Activated naive CD4-positive, alpha-beta T cell treated with anti-CD3 and anti-CD28 coated beads, Interleukin-2, amount 50 U/mL, for 16 hours (primary cell): ENCODE measurements at places on chromosomes 5 and 9.

DNA sequence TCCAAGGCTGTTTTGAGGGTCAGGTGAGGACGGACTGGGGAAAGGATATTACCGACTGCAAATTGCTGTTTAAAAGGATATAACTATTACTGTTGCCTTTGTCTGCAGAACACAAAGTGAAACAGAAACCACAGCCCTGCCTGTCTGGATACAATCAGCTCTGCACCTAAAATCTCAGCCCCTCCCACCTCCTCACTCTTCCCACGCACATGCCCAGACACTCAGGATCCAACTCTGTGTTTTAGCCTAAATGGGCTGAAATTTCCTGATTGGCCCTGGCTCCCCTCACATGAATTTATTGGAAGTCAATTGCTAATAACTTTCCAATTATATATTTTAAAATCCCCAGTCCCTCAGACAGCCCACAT lies 176.3 kb upstream of the PPP1R26 start:
- no peak for DNase-seq

GRCh38 chr9:135561391-135562234 lies at the start of gene PAEP:
Gene PAEP (plus strand): TSS chr9:135561756.
- DNase-seq, result no peak

DNA sequence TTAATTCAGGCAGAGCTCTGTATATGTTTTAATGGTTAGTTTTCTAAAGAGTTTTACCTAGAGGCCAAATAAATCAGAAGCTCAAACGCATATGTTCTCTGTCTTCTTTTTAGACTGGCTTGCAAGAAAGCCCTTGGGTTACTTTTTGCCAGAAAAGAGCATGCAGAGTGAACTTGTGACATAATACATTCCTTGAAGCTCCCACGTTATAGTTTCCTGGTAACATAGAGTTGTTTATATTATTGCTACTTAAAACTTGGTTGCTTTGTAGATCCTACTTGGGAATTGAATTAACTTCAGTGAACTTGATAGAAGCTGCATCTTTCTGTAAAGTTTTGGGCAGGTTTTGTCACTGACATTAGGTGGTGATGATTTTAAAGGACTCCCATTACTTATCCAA lies 102.9 kb downstream of the C9orf152 start:
- DNase-seq, result no peak

- no peak for DNase-seq
Observed at GRCh38 chr9:120358877-120359276, 221.1 kb downstream of the CDK5RAP2 start.

GRCh38 chr5:172065431-172066065 lies 59.1 kb upstream of the FBXW11 start:
- no peak for DNase-seq

- DNase-seq, result no peak
Observed at GRCh38 chr5:85077581-85077980, 692.9 kb upstream of the EDIL3 start.

DNA sequence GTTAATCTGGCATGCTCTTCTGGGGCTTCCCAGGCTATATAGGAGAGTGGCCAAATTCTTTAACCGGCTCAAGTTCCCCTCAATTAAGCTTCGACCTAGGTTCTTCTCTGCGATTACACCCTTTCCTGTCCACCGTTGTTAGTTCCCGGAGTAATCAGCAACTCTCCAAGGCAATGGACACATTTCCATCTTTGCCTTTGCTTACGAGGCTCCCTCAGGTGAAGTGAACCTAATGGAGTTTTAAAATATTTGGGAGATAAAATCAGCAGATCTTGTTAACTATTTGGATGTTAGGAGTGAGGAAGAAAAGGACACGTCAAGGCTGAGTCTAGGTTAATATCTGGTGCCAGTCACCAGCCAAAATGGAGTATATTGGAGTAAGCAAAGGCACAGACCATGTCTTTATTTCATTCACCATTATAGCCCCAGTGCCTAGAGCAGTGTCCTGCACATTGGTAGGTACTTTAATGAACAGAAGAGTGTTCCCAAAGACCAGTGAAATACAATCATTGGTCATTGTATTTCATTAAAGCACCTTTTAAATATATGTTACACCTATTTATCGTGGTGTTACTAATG lies 515 bp downstream of the UTP15 start:
- DNase-seq, result no peak

GRCh38 chr5:149045089-149045460 lies 17.8 kb downstream of the SH3TC2 start:
- DNase-seq, result no peak

GRCh38 chr5:150523472-150524350 lies 15.8 kb downstream of the NDST1 start:
- DNase-seq, result no peak

DNA sequence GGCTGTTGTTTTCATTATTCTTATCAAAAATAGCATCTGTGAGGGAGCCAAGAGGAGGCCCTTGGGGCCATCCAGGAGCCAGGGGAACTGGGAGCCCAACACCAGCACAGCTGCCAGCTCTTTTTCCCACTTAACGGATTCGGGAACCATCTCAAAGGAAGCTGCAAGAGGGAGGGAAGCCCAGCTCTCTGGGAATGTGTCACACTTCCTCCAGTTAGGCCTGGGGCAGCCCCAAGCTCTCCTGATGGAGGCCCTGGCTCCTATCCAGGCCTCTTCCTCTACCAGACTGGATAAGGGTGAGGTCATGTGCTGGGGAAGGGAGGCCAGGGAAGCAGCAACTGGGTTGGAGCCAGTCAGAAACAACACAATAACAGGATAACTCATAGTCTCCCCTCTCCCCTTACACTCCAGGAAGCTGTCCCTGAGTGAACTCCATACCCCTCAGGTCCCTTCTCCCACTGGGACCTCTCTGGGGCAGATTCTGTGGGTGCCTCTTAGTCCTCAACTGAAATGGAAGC lies 12.7 kb downstream of the CSF2 start:
- no peak for DNase-seq

- DNase-seq, result no peak
Observed at GRCh38 chr5:31036411-31036810, 157.1 kb upstream of the CDH6 start.
